ENCODE measurements at places on chromosomes 5 and 9. TPM values are rescaled to one million over a fixed set of nuclear protein-coding genes. Genes with fewer than 3 reads are reported as not detected.

NTRK2 gene
- total RNA-seq: 14.4 TPM

CAVIN4 gene
- 0.26 TPM for total RNA-seq

SMU1 gene
- 17.6 TPM for total RNA-seq

ENHO gene
- not detected for total RNA-seq

IFNA13 gene
- total RNA-seq: not detected

TTLL11 gene
- 9.5 TPM for total RNA-seq

FER gene
- total RNA-seq: 37.6 TPM

MYOT gene
- total RNA-seq: 0.64 TPM

CDC20B gene
- not detected for total RNA-seq

GLDC gene
- total RNA-seq: 0.19 TPM

SPATA9 gene
- 3.5 TPM for total RNA-seq

GFPT2 gene
- total RNA-seq: 187 TPM

LHX6 gene
- 20.9 TPM for total RNA-seq

SLC36A3 gene
- total RNA-seq: not detected

BARX1 gene
- not detected for total RNA-seq

BRD8 gene
- 23.8 TPM for total RNA-seq

NOL8 gene
- total RNA-seq: 28.7 TPM

FOXD4 gene
- total RNA-seq: 0.32 TPM

PITX1 gene
- total RNA-seq: 0.13 TPM

PPIP5K2 gene
- 54.5 TPM for total RNA-seq

GARIN3 gene
- not detected for total RNA-seq

ELAVL2 gene
- total RNA-seq: not detected

SPINK1 gene
- total RNA-seq: 3.7 TPM

FASTKD3 gene
- total RNA-seq: 8.3 TPM

CDX1 gene
- total RNA-seq: 0.35 TPM

TTC23L gene
- total RNA-seq: not detected
